ENCODE measurements at places on chromosomes 1 and 21.

DNA sequence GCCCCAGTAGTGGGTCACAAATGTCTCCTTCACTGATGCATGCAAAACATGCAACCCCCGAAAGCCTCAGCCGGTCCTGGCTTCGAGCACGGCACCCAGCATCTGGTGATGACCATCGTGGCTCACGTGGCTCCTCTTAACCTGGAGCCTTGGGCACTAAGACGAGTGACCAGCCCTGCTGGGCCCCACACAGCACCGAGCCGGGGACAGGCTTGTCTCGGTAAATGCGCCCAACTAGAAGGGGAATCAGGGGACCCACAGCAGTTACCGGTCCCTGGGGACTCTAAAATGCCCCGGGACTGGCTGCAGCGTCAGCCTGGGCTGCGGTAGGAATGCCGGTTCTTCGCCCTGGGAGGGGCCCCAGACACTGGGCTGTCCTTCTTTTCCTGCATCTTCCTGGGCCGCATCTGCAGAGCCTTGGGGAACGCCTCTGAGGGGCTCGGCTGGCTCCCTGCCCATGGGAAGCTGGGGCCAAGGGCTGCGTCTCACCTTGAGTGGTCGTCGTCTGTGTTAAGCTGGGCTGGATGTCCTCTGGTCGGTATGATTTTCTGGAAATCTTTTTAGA, 13.1 kb upstream of the TTC34 start:
- no peak for DNase-seq

GRCh38 chr1:82465024-82465423, 664.3 kb downstream of the ADGRL2 start:
- no peak for DNase-seq

- DNase-seq = no peak
Observed at GRCh38 chr1:183276386-183277080, 90.5 kb downstream of the LAMC2 start.

DNA sequence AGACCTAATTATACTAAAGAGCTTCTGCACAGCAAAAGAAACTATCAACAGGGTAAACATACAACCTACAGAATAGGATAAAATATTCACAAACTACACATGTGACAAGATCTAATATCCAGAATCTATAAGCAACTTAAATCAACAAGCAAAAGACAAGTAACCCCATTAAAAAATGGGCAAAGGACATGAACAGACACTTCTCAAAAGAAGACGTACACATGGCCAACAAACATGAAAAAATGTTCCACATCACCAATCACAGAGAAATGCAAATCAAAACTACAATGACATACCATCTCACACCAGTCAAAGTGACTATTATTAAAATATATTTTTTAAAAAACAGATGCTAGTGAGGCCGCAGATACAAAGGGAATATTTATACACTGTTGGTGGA, 99.8 kb downstream of the FAF1 start:
- DNase-seq = no peak

DNA sequence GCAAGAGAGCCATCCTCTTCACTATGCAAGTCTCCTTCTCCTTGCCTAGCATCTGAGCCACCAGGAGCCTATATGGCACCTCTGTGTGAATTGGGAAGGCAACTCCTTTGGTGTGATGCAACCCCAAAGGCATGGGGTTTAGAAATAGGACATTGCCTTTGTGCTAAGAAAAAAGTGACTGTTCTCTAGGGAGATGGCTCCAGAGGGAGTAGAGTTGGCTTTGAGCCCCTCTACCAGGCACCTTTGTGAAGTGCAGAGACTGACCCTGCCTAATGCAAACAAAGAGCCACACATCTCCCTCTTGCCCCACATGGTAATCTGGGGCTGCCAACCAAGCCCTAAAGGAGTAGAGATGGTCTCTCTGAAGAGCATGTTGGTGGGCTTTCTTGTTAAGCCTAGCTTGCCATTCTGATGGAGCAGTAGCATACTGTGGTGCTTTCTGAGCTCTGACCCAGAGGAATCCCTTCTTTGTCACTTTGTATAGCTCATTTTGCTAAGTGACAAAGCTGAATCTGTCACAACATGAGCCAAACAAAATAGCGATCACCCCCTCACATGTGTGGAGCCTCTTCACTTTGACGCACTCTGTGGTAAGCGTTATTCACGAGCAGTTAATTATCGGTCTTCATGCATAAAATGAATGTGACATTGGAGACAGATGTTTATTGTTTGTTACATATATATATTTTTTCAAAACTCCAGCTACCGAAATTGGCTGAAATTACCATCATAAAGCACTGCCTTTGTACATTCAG, 74.4 kb downstream of the RWDD3 start:
- no peak for DNase-seq

DNA sequence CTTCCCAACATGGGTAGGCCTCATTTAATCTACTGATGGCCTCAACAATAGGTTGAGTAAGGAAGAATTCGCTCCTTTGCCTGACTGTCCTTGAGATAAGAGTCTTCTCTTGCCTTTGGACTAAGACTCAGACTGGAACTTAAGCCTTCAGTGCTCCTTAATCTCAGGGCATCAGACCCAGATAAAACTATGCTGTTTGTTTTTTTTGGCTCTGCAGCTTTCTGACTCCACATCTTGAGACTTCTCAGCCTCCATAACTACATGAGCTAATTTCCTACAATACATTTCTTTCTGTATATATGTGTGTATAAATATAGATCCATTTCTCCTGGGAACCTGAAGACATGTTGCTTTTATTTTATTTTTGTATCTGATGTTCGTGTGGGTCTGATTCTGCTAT, 1470.7 kb upstream of the PRMT6 start:
- DNase-seq = no peak

GRCh38 chr1:203402629-203403337, 51.9 kb upstream of the FMOD start:
- DNase-seq = peak; percentile 67

- DNase-seq = peak; percentile 8
Observed at GRCh38 chr1:240652549-240652948, 40.6 kb upstream of the GREM2 start.

DNA sequence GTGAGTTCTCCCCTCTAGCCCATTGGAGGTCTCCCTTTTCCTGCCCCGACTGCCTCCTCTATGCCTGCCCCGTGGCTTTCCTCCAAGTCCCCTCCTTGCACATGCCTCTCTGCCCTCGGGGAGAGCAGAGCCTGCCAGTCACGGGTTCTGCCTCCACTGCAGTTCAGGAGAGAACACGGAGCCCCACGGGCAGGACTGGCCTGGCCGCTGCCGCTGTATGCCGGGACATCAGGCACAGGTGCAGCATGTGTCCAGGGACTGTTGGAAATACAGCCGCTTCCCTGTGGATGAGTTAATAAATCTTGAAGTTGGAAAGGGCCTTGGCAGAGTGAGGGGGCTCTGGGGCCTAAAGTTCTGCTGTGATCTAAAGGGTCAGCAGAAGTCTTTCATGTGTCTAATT, 676.6 kb downstream of the MATN1 start:
- DNase-seq = no peak

GRCh38 chr1:48552420-48552819, 80.4 kb upstream of the SPATA6 start:
- DNase-seq = no peak

GRCh38 chr1:98049370-98050135, 128.7 kb upstream of the DPYD start:
- no peak for DNase-seq

DNA sequence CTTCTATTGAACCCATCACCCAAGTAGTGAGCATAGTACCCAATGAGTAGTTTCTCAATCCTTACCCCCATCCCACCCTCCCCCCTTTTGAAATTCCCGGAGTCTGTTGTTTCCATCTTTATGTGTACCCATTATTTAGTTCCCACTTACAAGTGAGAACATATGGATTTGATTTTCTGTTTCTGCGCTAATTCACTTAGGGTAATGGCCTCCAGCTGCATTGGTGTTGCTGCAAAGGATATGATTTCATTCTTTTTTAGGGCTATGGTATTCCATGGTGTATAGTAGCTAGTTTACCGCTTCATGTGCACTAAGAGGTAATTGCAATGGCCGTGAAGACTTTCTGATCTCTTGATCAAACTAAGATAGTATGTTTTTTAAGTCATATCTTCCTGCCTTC, 107.5 kb upstream of the SERTAD4 start:
- DNase-seq = no peak

DNA sequence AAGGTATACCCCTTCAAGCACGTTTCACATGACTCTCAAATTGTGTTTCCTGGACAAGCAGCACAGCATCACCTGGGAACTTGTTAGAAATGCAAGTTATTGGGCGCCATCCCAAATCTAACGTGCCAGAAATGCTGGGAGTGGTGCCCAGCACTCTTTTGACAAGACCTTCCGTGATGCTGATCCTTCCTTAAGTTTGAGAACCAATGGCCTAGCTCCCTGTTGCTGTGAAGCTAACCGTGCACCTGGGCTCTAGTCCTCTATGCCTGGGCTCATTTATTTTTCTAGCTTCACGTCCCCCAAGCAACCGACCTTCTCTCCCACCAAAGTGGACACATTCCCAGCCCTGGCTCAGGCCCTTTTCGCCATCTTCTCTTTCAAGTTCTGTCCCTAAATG, 4.3 kb downstream of the BEST4 start:
- DNase-seq = no peak

Measured in renal pelvis (tissue), 12 donors.